ENCODE measurements at places on chromosomes 12 and 14. TPM values are rescaled to one million over a fixed set of nuclear protein-coding genes. Genes with fewer than 3 reads are reported as not detected.

TMPRSS12 gene
- not detected for total RNA-seq

ACSM4 gene
- not detected for total RNA-seq

PABPN1 gene
- 32.8 TPM for total RNA-seq

NR1H4 gene
- total RNA-seq: not detected

SSPN gene
- 34.4 TPM for total RNA-seq

TRIAP1 gene
- total RNA-seq: 14.4 TPM

- no peaks in the 10 kb centered on the region for H3K27me3 ChIP-seq
- peaks cover 19% of the 10 kb centered on the region for H3K4me1 ChIP-seq
- H3K27ac ChIP-seq: no peak overlapping the region
Observed at GRCh38 chr12:96402061-96402460, 1.8 kb upstream of the CDK17 start.

GRCh38 chr12:129296671-129297070 lies 443.4 kb downstream of the GLT1D1 start:
- no peak overlapping the region for H3K4me3 ChIP-seq
- no peak overlapping the region for H3K27ac ChIP-seq
- no peak for DNase-seq
- no peaks in the 10 kb centered on the region for H3K4me1 ChIP-seq
- H3K36me3 ChIP-seq: no peaks in the 10 kb centered on the region

DNA sequence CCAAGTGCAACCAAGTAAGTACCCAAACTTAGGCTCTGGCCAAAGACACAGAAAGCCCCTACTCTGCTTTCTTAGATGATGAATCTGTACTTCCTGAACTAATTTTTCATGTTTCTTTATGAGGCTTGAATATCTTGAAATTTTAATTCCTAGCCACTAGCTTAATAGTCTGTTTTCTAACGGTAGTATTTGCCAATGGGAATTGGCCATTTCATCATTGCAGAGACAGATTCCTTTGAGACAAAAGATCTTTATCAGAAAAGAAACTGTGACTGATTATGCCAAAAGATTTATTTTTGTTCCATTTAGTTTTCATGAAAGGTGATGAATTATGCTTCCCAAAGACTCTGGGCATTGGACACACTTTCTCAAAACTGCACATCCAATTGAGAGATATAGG lies 48.7 kb downstream of the DAD1 start:
- H3K4me1 ChIP-seq: no peaks in the 10 kb centered on the region
- H3K4me3 ChIP-seq: no peak overlapping the region
- H3K27ac ChIP-seq: no peak overlapping the region
- DNase-seq: no peak

DNA sequence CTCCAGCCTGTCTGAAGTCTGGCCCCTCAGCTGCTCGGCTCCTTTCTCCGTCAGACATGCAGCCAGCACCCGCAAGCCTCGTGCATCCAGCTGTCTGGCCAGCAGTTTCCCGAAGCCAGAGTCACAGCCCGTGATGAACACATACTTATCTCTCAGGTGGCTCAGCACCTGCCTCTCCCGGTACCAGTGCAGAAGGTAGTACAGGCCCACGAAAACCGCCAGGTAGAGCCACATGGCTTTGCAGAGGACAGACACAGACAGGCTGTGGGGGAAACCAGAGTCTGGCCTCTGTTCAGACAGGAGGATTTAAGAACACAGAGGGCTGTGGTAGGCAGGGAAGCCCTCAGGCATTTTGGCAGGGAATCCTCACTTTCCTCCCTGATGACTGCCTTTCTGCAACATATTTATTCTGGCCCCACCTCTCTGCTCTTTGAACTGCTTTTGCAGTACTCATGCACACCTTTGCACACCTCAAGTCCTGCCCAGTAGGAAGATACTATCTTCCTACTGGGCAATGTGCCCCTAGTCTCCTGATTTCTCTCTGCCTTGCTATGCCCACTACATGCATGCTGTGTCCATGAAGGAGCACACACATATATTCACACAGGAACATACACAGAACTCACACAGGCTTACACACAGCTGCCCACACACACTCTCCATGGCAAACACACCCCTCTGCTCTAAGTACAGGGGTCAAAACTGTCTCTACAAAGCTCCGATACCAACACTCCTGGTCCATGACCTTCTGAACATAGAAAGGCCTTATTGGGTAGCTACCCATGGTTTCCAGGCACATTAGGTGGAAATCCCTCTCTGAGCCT lies at the start of gene RDH16:
RDH16 (minus strand) TSS at position 380 of the 824 bp plus-strand sequence; CDS start at position 234, 146 bp downstream.
- no peaks in the 10 kb centered on the region for H3K27me3 ChIP-seq
- H3K4me3 ChIP-seq: no peak within 1 kb of the TSS
- no peak for DNase-seq
- no peaks in the 10 kb centered on the region for H3K36me3 ChIP-seq
- no peaks in the 10 kb centered on the region for H3K4me1 ChIP-seq

GRCh38 chr12:54164387-54165145 lies 24.2 kb downstream of the SMUG1 start:
- no peaks in the 10 kb centered on the region for H3K27me3 ChIP-seq
- H3K27ac ChIP-seq: no peak overlapping the region
- no peak overlapping the region for H3K4me3 ChIP-seq
- H3K36me3 ChIP-seq: no peaks in the 10 kb centered on the region
- H3K4me1 ChIP-seq: peaks cover 16% of the 10 kb centered on the region

- H3K36me3 ChIP-seq: peaks cover 6% of the 10 kb centered on the region
- DNase-seq: no peak
- peaks cover 40% of the 10 kb centered on the region for H3K4me1 ChIP-seq
Observed at GRCh38 chr14:104795781-104796686, 486 bp upstream of the AKT1 start.

DNA sequence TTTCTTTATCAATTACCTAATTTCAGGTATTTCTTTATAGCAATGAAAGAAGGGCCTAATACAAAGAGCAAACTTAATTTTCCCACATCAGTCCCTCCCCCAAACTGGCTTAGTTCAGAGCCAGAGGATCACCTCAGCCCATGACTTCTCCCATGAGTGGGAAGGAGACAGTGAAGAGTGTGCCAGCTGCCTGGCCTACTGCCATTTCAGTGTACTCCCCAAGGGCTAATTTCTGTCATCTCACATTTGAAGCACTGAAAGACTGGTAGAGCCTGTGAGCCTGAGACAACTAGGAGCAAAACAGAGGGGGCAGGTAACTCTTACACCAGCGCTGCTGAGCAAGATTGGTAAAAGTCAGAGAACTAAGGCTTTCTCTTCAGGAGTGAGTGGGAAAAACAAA lies 29.1 kb upstream of the ADAM20 start:
- H3K4me3 ChIP-seq: no peak overlapping the region
- H3K36me3 ChIP-seq: no peaks in the 10 kb centered on the region
- H3K27ac ChIP-seq: no peak overlapping the region
- no peak for DNase-seq

DNA sequence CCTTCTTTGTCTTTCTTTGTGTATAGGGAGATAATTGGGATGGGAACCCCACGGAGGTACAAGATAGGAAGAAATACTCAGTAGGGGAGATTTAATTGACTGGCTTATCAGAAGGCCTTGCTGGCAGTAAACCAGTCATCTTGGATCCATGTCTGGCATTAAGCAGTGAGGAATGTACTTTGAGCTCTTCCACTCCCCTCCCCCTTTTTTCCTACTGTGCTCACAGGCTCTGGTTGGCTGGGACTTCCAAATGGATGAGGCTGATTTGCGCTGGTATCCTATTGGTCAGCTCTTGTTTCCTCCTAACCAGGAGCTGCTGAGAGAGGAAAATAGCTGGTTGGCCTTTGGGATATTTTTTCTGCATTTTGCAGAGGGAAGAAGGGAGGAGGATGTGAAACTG lies 24.7 kb downstream of the NGDN start:
- no peak overlapping the region for H3K27ac ChIP-seq
- no peaks in the 10 kb centered on the region for H3K27me3 ChIP-seq
- no peak for DNase-seq
- H3K36me3 ChIP-seq: no peaks in the 10 kb centered on the region
- no peaks in the 10 kb centered on the region for H3K4me1 ChIP-seq

DNA sequence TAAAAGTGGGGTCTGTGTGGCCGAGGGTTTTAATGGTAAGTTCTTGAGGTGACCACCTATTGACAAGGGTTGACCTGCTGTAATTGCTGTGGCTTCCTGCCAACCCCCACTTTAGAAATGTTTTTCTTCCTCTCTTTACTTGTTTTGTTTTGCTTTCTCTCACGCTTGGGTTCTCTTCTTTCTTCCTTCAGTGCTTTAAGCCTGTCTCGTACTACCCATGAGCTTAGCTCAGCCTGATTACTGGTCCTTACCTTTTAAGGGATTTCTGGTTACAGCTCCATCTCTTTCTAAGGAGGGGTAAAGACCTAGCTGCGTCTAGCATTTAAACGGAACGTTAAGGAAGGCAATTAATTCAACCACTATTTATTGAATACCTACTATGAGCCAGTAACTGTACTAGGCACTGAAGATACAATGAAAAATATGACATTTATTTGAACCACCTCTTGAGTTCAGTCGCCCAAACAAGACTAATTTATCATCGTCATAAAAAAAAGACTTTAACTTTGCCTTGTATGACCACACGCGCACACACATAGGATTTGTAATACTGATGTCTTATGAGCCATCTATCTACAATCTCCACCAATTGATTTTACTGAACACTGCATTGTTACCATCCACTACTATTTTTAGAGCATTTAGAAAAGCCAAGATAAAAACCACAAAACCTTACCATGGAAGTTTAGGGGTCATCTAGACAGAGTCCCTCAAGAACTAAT lies 888 bp upstream of the PPP1R12A start:
- H3K27me3 ChIP-seq: no peaks in the 10 kb centered on the region
- no peaks in the 10 kb centered on the region for H3K36me3 ChIP-seq
- peak overlapping the region; percentile 93 for H3K4me3 ChIP-seq
- DNase-seq: no peak

- H3K36me3 ChIP-seq: no peaks in the 10 kb centered on the region
- H3K4me3 ChIP-seq: no peak overlapping the region
Observed at GRCh38 chr12:54956322-54956721, 28.2 kb downstream of the TESPA1 start.

DNA sequence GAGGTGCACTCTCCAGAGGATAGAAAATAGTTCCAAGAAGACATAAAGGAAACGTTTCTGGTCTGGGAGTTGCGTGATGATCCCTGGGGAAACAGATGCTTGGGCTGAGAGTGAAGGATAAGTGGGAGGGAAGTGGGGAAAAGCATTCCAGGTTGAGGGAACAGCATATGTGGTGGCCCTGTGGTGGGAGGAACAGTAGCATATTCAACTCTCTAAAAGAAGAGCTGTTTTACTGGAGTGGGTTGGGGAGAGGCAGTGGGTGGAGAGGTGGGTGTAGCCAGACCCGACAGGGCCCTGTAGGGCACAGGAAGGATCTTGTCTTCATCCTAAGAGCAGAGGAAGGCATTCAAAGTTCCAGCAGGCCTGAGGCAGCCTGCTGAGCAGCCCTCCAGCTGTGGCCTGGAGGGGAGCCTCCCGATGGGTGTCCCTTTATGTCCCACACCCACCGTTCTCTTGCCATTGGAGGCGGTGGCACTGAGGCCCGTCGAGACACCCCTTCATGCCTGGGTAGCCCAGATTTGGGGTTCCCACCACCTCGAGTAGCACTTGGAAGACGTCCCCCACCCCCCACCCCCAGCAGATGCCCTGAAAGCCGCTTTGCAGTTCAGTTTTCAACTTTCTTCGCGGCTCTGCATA lies 310.5 kb upstream of the FKBP4 start:
- H3K27me3 ChIP-seq: no peaks in the 10 kb centered on the region
- no peak overlapping the region for H3K4me3 ChIP-seq
- DNase-seq: no peak
- no peaks in the 10 kb centered on the region for H3K4me1 ChIP-seq
- no peak overlapping the region for H3K27ac ChIP-seq
- no peaks in the 10 kb centered on the region for H3K36me3 ChIP-seq

- DNase-seq: no peak
- no peaks in the 10 kb centered on the region for H3K27me3 ChIP-seq
- H3K4me1 ChIP-seq: no peaks in the 10 kb centered on the region
- H3K36me3 ChIP-seq: no peaks in the 10 kb centered on the region
- H3K27ac ChIP-seq: no peak overlapping the region
- no peak overlapping the region for H3K4me3 ChIP-seq
Observed at GRCh38 chr14:82398256-82398655, 864.6 kb upstream of the SEL1L start.

DNA sequence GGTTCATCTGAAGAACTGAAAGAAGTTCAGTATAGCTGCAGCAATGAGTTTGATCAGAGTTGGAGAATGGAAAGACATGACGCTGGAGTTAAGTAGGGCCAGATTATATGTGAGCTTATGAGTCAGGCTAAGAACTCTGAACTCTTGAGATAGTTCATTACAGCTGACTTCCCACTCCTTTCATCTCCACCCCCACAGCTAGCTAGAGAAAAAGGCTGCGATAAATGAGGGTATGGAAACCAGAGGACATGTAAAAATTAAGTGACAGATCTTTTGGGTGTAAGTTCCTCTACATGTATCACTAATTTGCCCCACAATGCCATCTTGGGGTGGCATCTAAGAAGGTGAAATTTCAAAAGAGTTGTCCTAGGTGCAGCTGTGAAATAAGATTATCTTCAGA lies 28.6 kb downstream of the PYM1 start:
- H3K27me3 ChIP-seq: no peaks in the 10 kb centered on the region
- H3K27ac ChIP-seq: no peak overlapping the region
- no peak for DNase-seq
- no peaks in the 10 kb centered on the region for H3K4me1 ChIP-seq

- peak within 1 kb of the TSS; percentile 80 for H3K4me3 ChIP-seq
Observed at GRCh38 chr14:59465316-59466135, at the start of gene GPR135. GPR135 (minus strand) TSS chr14:59465380; CDS start chr14:59465226, 154 bp downstream.

DNA sequence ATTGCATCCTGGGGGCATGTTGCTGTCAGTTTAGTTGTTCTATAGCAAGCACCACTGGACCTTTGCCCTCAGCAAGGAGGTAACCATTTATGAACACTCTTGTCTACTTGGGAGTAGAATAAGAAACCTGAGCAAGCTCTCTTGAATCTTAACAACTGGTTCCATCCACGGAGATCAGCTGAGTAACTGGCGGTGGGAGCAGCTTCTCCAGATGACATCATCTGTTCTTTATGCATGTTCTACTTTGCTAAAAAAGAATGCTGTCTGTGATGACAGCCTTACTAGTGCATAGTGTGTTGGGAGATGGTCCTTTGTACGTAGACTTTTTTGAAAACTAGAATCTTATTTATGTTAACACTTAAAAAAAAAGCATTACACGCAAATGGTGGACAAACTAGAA lies 17.7 kb downstream of the SLC4A8 start:
- H3K27me3 ChIP-seq: no peaks in the 10 kb centered on the region
- H3K4me3 ChIP-seq: no peak overlapping the region
- no peak for DNase-seq
- no peaks in the 10 kb centered on the region for H3K4me1 ChIP-seq
- H3K27ac ChIP-seq: no peak overlapping the region
- no peaks in the 10 kb centered on the region for H3K36me3 ChIP-seq

GRCh38 chr12:115341442-115341841 lies 657.5 kb upstream of the TBX3 start:
- H3K4me1 ChIP-seq: peaks cover 4% of the 10 kb centered on the region
- no peak overlapping the region for H3K4me3 ChIP-seq
- peak overlapping the region; percentile 61 for H3K27ac ChIP-seq
- no peaks in the 10 kb centered on the region for H3K27me3 ChIP-seq
- H3K36me3 ChIP-seq: no peaks in the 10 kb centered on the region
